ENCODE measurements at places on chromosomes 12 and 14.

- no peak for DNase-seq
These were observed 23.1 kb downstream of the SLC7A7 start for GRCh38 chr14:22792158-22792557.

DNA sequence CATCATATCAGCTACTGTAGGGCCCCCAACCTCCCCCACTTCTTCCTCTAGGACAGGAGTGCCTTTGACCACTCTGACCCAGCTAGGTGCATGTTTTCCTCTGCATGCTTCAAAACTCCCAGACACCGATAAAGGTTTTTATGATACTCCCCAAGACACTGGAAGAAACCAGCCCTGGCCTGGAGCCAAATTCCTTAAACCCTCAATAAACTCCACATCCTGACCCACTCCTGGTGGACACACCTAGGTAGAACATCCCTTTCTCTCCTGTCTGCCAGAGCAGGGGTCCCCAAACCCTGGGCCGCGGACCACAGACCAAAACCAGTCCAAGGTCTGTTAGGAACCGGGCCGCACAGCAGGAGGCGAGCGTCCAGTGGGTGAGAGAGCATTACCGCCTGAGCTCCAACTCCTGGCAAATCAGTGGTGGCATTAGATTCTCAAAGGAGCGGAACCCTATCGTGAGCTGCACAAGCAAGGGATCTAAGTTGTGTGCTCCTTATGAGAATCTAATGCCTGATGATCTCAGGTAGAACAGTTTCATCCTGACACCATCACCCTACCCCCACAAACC, 49.6 kb downstream of the NT5DC3 start:
- DNase-seq, result no peak

- DNase-seq, result no peak
These were observed 146.5 kb downstream of the PAPOLA start for GRCh38 chr14:96648506-96649326.

- DNase-seq, result no peak
These were observed 2.7 kb downstream of the KMT2D start for GRCh38 chr12:49057888-49058287.

- no peak for DNase-seq
These were observed 45.3 kb downstream of the TAOK3 start for GRCh38 chr12:118327391-118327790.

GRCh38 chr12:124722878-124723277, 140.8 kb downstream of the SCARB1 start:
- DNase-seq, result no peak

DNA sequence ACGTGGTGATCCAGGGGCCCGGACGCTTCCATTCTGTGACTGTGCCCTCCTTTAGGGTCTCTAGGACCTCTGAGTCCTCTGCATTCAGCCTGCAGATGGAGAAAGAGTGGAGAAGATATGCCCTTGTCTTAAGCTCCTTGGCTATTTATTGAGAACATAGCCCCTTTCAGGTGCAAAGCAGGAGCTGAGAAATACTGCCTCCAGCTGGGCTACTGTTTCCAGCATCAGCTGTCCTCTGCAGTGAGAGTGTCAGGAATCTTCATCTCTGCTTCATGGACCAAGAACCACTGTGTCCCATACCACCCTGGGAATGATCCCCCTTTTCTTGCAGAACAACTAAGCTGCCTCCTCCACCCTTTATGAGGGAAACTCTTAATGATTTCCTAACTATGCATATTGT, 47.8 kb upstream of the CEP83 start:
- DNase-seq, result no peak

DNA sequence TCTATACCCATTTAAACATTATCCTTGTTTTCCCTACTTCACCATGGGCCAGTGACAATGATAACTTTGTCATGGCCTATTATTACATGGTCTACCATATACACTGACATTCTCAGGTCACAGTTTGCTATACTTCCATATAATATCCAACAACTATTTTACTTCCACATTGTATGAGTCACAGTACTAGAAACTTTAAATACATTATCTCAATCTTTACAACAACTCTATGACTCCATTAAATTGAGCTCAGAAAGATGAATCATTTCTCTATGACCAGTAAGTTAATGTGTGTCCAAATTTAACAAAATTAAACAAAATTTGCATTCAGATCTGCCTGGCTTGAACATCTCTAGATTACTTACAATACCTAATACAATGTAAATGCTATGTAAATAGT, 93.9 kb downstream of the PLEKHG7 start:
- no peak for DNase-seq

DNA sequence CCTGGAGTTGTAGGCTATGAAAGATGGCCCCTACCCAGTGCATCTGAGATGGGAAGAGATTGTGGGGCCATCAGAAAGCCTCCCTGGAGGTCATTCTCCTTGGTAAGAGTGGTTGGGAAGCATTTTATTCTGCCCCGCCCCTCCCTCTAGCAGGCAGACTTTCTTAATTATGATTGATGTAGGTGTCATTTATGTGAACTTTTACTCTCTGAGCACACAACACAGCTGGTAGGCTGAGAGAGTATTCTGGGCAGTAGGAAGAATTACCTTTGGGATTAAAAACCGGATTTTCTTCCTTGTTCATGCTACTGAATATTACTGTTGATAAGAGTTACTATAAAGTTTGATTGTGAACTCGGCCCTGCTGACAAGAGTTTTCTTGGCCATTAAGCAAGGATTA, 266.8 kb downstream of the TTC6 start:
- DNase-seq, result no peak

DNA sequence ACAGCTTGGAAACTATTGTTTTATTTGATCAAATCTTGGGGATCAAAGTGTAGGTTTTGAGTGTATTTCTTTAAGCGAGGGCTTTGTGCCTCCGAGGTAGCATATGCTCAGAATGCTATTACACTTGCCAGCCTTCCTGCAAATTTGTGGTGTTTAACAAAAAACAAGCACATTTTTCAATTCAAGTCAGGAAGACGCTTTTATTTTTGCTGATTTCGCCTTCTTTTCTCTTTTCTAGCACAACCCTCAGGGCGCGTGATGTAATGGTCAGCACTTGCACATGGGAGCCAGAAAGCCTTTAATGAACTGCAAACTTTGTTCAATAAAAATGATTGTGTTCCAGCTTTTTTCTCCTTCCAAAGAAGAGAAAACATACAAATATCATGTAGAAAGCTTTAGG, 466.5 kb downstream of the PRKD1 start:
- DNase-seq, result no peak

DNA sequence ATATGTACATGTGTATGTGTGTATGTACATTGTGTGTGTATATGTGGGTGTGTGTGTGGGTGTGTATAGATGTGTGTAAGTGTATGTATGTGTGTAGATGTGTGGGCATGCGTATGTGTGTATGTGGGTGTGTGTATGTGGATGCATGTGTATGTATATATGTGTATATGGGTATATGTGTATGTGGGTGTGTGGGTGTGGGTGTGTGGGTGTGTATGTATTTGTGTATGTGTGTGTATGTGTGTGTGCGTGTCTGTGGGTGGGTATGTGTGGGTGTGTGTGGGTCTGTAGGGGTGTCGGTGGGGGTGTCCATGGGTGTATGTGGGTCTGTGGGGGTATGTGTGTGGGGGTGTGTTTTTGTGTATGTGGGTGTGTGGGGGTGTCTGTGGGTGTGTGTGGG, 101.6 kb downstream of the PIWIL1 start:
- DNase-seq, result no peak

DNA sequence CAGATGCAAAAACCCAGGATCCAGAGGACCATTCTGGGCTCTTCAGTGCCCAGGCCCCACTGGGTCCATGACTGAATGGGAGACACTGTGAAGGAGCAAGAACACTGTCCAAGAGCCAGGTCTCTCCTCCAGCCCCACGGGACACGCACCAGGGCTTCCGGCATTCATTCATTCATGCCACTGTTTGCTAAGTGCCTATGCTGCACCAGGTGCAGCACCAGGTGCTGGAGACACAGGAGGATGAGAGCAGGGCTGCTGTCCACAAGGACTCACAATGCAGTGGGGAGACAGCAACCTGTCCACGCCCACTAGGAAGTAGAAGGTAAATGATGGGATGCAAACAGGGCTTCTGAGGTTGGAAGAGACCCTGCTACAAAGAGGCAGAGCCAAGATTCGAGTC, 20.4 kb downstream of the CLMN start:
- DNase-seq, result no peak

GRCh38 chr14:71060825-71061455, 153.7 kb downstream of the PCNX1 start:
- no peak for DNase-seq

DNA sequence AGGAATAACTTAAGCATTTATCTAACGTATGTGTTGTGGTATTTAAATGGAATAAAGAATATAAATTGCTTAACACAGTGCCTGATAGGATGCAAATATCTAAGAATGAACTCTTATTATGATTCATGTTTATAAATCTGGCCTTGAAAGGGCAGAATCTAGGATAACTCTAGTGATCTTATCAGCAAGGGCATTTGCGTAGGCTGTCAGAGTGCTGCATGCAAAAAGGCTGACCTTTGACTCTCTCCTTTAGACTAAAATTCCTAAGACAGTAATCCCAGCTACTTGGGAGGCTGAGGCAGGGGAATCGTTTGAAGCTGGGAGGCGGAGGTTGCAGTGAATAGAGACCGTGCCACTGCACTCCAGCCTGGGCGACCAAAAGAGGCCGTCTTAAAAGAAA, 31.3 kb upstream of the ANP32D start:
- no peak for DNase-seq

DNA sequence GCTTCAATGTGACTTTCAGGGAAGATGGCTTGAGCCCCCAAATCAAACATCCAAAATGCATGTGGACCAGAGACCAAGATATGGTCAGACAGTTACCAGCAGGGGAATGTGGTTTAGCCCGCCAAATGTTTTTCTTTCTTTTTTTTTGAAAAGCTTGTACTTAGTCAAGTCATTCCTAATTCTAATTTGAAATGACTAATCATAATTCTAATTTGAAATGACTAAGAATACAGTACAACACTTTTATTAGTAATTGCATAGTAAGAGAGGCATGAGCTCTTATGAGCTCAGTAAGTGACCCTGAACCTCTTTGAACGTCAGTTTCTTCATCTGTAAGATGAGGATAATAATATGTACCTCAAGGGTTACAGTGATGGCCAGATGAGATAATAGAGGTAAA, 72.4 kb downstream of the HECTD4 start:
- no peak for DNase-seq

DNA sequence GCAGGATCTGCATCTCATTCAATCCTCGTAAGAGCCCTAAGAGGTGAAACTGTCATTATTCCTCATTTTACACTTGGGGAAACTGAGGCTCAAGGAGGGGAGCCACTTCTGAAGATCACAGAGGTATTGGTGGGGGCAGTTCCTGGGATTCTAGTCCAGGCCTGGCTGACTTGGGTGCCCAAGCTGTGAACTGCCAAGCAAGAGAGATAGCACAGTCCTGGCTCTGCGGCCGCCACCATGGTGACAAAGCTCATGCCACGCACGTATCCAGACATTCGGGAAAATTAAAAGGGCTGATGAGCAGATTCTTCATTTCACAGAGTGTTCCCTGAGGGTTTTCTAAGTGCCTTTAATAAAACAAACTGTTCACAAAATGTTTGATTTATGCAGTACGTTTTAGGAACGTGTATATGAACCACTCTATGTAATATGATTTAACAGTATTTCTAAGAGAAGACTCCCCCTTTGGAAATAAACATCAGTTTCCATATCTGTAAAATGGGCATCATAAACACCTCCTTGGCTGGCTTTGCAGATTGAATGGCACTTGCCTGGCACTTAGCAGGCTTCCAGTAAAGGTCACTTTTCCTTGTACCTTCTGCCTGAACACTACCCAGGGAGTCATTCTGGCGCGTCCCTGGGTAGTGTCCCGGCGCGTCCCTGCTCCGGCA, 84.6 kb downstream of the ACACB start:
- DNase-seq, result no peak

Data from smooth muscle cell of the brain vasculature (primary cell).